GM12864 (cell line): ENCODE measurements at places on chromosomes 3 and 15.

DNA sequence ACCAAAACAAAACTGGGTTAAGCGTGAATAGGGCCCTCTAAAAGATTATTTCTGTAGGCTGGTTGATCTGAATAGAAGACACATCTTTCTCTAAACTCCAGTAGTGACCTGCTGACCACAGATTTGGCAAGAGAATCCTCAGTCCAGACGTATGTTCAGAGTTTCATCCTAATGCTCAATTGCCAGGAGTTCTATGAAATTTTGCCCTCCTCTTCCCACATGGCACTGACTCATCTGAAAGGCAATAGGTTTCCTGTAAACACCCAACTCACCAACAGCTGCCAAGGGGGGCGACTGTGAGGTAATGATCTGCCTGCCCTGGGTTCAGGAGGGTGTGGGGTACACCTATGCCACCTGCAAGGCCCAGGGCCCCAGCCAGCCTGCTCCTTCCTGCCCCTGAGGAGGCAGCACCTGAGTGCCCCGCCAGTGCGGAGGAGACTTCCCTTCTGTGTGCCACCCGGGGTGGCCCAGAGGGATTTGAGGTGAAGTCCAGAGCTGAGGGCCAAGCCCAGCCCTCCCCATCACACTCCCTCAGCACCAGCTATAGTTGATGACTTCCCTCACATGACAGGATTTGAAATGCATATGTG, 8.4 kb upstream of the PLA2G4D start:
- DNase-seq = no peak

DNA sequence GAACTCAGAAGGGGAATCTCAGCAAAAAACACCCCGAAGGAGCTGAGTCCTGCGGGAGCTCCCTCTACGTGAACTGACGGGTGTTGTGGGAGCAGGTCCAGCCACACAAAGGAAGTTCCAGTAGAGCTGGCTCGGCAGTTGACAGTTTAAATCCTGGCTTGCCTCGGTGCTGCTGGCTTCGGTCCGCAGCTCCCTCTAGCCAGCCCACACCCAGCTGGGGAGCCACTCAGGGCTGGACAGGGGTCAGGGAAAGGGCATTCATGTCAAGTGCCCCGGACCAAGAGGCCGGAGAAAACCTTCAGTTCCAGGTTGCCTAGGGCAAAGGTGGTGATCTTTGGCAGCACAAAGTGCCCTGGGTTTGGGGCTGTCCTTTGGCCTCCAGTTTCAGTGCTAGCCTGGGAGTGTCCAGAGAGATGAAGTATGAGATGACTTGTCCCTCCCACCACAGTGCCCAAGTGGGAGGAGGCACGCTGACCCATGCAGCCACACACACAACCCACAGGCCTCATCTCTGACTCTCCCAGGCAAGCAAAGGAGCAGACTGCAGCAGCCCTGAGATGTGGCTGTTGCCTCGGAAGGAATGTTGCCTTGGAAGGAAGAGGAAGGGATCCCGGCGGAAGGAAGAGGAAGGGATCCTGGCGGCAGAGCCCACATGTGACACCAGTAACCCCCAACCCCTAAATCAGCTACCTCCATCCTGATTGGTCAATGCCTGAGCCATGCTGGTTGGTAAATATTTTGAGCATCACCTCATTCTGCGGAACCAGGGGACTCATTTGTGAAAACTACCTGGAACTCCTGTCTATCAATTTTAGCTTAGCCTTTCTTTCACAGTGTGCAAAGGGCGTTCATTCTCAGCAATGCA, 13.9 kb upstream of the ANPEP start:
- DNase-seq = no peak

DNA sequence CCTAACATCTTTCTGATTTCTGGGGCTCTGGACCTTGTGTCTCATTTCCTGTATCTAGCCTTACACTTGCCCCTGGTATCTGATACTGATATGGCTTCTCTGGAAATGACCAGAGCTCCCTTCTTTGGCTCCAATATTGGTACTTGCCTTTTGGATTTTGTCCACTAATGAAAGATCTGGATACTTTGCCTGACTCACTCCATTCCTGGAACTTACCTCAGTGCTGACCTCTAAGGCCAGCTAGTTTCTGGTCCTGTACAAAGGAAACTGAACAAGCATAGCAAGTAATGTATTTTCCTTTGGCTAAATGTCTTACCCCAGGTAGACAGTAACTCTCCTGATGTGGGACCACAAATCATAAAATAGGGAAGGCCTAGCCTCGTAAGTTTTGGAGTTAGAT, 93.8 kb upstream of the SLC4A7 start:
- no peak for DNase-seq

DNA sequence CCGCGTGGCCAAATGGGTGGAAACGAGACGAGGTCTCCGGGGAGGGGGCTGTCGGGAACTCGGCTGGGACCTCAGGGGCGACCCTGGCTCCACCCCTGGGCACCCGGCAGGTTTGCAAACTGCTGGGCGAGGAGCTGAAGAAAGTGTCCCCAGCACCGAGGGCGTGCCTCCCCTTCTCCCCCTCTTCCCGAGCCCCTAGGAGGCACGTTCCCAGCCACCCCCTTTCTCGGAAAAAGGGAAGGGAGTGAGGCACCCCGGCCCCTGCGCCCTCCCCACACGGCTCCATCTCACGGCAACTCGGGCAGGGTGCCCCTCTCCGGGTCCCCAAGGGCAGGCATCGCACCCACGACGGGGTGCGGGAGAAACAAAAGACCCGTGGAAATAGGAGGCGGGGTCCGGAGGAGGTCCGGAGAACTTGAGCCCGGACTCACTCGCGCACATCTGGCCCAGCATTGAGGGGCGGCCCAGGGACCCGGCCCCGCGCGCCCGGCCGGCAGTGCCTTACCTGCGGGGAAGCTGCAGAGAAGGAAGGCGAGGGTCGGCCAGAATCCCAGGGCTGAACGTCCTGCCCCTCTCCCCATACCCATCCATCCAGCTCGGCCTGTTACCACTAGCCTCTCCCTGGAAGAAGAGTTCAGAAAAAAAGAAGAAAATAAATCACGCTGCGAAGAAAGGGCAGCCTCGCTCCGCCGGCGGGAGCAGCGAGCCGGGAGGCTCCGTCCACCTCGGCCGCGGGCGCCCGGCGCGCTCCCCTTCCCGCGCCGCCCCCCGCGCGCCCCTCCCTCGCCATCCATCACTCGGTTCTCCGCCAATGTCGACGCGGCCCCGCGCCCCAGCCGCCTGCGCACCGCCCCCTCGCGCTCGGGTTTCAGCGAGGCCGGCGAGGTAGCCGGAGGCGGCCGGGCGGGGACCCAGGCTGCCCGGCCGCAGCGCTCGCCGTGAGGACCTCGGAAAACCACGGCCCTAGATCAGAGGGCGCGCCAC, 16.3 kb downstream of the RGMA start:
- DNase-seq = no peak

GRCh38 chr3:72123908-72124441, 339.0 kb upstream of the PROK2 start:
- no peak for DNase-seq

GRCh38 chr3:173825730-173826129, 428.2 kb downstream of the NLGN1 start:
- no peak for DNase-seq

GRCh38 chr15:62453981-62454380, 288.9 kb upstream of the C2CD4B start:
- DNase-seq = no peak

- DNase-seq = no peak
Observed at GRCh38 chr3:15889936-15890335, 92.2 kb upstream of the ANKRD28 start.

- no peak for DNase-seq
Observed at GRCh38 chr3:143165211-143165610, 45.6 kb downstream of the CHST2 start.

- no peak for DNase-seq
Observed at GRCh38 chr3:189584645-189585044, 46.5 kb upstream of the TP63 start.
